ENCODE measurements at places on chromosomes 11 and 22. TPM values are rescaled to one million over a fixed set of nuclear protein-coding genes. Genes with fewer than 3 reads are reported as not detected.
A peak's percentile ranks its signal among the peaks of the same experiment; 100 is the strongest.

- DNase-seq = no peak
- H3K27ac ChIP-seq = peak overlapping the region; percentile 89
- H3K4me1 ChIP-seq = peaks cover 22% of the 10 kb centered on the region
- no peaks in the 10 kb centered on the region for H3K27me3 ChIP-seq
- H3K36me3 ChIP-seq = no peaks in the 10 kb centered on the region
Measured at GRCh38 chr22:46576556-46577367, 39.3 kb upstream of the CELSR1 start.

DNA sequence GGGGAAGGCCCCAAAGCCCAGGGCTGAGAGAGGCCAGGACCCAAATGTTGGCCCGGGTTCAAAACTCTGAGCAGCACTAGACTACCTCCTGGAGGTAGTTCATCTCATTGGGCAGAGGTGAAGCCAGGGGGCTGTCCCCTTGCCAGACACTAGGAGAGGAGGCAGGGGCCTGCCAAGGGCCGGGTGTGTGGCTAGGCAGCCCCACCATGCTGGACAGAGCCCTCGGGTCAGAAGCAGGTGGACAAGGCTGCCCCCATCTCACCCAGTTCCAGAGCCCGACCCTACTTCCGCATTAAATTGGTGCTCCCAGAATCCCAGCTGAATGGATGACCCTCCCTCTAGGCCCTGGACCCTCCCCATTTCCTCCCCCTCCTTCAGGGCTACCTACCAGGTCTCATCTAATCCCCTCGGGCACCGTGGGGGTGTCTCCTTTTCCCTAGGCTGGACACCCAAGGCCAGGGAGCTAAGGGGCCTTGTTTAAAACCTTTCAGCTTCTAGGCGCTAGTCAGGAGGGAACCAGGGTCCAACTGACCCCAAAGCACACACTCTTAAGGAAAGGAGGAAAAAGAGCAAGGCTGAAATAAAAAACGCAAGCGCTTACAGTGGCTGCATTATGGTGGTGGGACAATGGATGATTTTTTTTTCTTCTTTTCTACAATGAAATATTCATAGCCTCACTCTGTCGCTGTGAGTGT lies 72.1 kb upstream of the TCF20 start:
- H3K4me1 ChIP-seq = peaks cover 5% of the 10 kb centered on the region
- no peak for DNase-seq
- no peaks in the 10 kb centered on the region for H3K36me3 ChIP-seq

GRCh38 chr11:26820739-26821138 lies 98.9 kb upstream of the SLC5A12 start:
- no peak for DNase-seq
- H3K27me3 ChIP-seq = no peaks in the 10 kb centered on the region
- H3K4me1 ChIP-seq = no peaks in the 10 kb centered on the region
- H3K36me3 ChIP-seq = no peaks in the 10 kb centered on the region

DNA sequence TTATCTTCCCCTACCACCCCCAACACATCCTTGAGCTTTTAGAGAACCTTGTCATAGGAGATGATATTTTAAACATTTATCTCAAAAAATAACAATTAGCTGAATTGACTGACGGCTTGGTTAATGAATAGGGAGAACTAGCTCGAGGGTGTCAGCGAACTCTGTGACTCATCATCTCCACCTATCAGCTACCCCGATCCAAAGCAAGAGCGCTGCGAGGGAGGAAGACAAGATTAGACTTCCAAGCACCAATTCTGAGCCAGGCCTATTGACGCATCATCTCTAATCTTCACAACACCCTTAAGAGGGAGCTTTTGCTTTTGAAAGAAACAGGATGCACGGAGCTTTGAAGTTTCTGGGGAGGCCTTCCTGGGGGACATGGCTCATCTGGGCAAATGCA lies 51.0 kb upstream of the GALNT18 start:
- DNase-seq = no peak
- H3K36me3 ChIP-seq = no peaks in the 10 kb centered on the region
- no peak overlapping the region for H3K4me3 ChIP-seq
- H3K27ac ChIP-seq = no peak overlapping the region

DNA sequence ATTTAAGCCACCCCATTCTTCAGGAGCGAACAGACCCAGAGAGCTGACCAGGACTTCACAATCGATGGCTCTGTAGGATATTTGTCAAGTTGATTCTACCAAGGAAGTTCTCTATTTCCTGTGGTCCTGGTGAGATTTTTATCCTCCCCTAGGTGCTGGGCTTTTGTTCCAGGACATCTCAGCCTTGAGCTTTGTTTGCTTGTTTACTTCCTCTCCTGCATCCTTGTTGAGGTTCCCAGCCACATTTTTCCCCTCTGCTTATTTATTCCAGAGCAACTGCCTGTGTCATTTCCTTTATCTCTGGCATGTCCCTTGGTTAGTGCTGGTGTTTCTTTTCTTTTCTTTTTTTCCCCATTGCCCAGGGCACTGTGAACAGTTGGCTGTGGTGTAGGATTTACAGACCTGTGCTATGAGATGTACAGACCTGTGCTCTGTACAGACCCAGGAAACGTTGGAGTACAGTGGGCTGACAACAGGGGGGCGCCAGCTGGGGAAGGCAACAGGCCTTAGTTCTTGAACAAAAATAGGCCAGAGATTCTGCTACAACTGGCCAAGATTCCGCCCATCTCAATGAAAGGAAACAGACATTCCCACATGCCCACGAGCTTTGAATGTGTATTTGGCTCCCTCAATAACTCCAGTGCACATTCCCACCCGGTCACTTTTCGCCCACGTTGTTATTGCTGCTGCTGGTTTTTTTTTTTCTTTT lies 235.9 kb upstream of the DDI1 start:
- no peaks in the 10 kb centered on the region for H3K4me1 ChIP-seq
- H3K36me3 ChIP-seq = no peaks in the 10 kb centered on the region
- peak; percentile 27 for DNase-seq
- no peaks in the 10 kb centered on the region for H3K27me3 ChIP-seq
- no peak overlapping the region for H3K4me3 ChIP-seq

DNA sequence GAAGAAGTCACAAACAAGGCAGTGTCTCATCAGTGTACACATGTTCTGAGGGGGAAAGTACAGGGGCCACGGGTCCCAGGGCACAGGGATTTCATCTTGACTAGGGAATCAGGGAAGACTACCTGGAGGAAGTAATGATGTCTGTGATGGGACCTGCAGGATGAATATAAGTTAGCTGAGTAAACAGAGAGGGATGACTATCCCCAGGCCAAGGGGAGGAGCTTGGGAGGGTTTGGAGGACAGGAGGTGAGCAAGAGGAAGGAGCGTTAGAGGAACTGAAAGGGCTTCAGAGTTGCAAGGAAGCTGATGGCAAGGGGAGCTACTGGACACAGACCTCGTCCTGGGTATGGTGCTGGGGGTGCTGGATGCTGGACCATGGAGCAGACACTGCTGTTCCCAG lies 56.4 kb downstream of the TRAF6 start:
- H3K36me3 ChIP-seq = no peaks in the 10 kb centered on the region
- H3K27ac ChIP-seq = no peak overlapping the region
- H3K4me3 ChIP-seq = no peak overlapping the region
- no peaks in the 10 kb centered on the region for H3K27me3 ChIP-seq
- H3K4me1 ChIP-seq = peaks cover 32% of the 10 kb centered on the region
- DNase-seq = no peak

DNA sequence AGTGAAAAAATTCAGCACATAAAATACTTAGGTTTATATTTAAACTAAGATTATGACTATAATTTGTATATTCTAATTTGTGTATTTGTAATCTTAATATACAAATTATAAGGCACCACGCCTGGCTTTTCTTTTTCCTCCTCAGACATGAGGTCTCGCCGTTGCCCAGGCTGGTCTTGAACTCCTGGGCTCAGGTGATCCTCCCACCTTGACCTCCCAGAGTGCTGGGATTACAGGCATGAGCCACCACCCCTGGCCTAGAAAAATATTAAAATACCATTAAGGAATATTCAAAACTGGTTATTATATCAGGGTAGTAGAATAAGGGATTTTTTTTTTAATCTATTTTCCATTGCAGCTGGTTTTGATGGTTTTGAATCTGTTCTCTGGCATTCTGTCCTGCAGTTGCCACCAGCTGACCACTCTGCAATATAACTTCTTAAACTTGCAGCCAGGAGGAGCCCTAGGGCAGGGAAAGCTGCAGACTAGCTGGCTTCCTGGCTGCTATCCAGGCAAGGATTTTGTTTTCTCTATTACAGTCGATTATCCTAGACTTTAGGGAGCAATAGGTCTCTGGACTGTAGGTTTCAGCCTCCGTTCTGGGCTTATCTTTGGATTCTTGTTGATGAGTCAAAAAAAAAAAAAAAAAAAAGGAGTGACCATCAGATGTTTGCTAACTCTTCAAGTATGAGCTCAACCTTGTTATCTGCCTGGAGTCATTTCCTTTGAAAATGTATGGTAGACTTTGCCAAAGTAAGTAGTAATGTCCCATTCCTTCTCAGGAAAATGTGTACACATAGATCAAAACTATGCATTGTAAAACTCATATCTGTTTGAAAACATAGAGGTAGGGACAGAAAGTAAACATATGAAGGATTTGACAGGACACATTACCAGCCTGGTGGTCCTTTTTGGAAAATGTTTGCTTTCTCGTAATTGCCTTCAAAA lies 13.2 kb downstream of the POLA2 start:
- no peak overlapping the region for H3K4me3 ChIP-seq

GRCh38 chr11:86980086-86980796 lies 25.0 kb upstream of the FZD4 start:
- DNase-seq = no peak
- H3K27ac ChIP-seq = no peak overlapping the region
- H3K4me1 ChIP-seq = peaks cover 3% of the 10 kb centered on the region
- no peak overlapping the region for H3K4me3 ChIP-seq

DNA sequence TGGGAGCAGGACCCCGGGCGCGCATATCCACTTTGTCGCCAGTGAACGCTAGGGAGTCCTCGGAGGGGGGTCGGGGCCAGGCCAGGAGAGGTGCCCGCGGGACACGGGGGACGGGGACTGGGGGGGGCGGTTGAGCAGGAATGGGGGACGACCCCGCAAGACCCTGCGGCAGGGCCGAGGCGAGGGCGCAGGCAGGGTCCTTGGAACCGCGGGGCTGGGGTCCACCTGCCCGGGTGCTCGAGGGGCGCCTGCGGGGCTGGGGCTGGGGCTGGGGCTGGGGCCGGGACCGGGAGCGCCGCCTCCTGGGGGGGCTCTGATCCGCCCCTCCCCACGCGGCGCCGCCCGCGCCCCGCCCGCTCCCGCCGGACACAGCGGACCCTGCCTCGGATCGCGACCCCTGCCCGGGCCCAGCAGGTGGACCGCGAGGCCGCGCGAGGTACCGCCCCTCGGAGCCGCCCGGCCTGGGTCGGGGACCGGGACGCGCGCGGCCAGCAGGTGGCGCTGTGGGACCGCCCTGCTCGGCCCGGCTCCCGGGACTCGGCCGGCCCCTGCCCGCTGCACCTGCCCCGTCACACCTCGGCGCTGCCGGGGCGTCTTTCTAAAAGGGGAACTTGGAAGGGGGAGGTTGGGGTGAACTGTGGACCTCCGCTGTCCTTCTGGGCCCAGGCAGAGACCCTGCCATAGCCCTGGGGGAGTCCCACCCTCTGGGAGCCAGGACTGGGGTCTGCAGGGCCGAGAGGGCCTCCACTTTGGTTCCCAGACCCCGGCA lies 11.0 kb downstream of the CRELD2 start:
- H3K4me3 ChIP-seq = no peak overlapping the region
- H3K36me3 ChIP-seq = no peaks in the 10 kb centered on the region
- no peak for DNase-seq
- peaks cover 11% of the 10 kb centered on the region for H3K4me1 ChIP-seq
- no peak overlapping the region for H3K27ac ChIP-seq
- peaks cover 8% of the 10 kb centered on the region for H3K27me3 ChIP-seq

GRCh38 chr11:78525720-78526119 lies 48.9 kb downstream of the NARS2 start:
- H3K4me3 ChIP-seq = no peak overlapping the region
- DNase-seq = no peak
- H3K4me1 ChIP-seq = no peaks in the 10 kb centered on the region

- H3K27me3 ChIP-seq = peaks cover 68% of the 10 kb centered on the region
- H3K4me3 ChIP-seq = no peak overlapping the region
- no peaks in the 10 kb centered on the region for H3K4me1 ChIP-seq
Measured at GRCh38 chr22:45072322-45072903, 62.6 kb upstream of the PHF21B start.

- no peaks in the 10 kb centered on the region for H3K4me1 ChIP-seq
- no peak overlapping the region for H3K27ac ChIP-seq
- H3K4me3 ChIP-seq = no peak overlapping the region
- no peak for DNase-seq
Measured at GRCh38 chr22:42772647-42773046, 52.0 kb upstream of the A4GALT start.

- H3K36me3 ChIP-seq = no peaks in the 10 kb centered on the region
- no peak for DNase-seq
- H3K27ac ChIP-seq = no peak overlapping the region
- H3K4me3 ChIP-seq = no peak overlapping the region
- no peaks in the 10 kb centered on the region for H3K27me3 ChIP-seq
Measured at GRCh38 chr11:126162306-126163030, 49.0 kb downstream of the RPUSD4 start.

DNA sequence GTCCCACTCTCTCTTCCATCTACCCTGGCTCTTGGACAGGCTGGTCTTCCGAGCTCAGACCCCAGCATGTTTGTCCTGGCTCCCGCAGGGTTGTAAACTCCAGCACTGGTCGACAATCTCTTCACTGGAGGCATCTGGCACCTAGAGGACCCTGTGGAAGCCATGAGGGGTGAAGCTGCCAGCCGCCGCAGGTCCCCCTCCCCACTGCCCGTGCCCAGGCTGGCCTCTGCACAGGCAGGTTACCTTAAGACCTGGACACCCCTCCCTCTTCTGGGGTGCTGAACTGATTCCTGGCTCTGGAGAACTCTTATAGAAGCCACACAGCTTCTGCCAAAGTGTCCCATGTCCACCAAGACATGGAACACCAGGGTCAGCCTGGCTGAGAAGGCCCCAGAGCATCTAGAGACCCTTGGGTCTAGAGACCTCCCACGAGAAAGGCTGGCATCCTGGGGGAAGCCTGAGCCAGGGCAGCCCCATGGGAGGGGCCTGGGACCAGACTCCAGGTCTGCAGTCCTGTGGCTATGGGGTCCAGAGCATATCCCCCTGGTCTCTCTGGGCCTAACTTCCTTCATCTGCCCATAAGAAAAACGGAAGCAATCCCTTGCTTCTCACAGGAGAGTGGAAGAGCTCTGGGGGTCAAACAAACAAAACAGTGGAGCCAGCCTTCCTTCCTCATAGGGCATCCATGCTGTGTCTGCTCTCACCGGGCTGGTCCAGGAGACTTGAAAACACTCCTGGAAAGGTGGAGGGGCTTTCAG lies 30.6 kb downstream of the LMO1 start:
- H3K36me3 ChIP-seq = no peaks in the 10 kb centered on the region
- no peaks in the 10 kb centered on the region for H3K27me3 ChIP-seq
- DNase-seq = no peak
- H3K4me1 ChIP-seq = no peaks in the 10 kb centered on the region

- peak overlapping the region; percentile 40 for H3K27ac ChIP-seq
- no peak for DNase-seq
- no peaks in the 10 kb centered on the region for H3K27me3 ChIP-seq
- no peaks in the 10 kb centered on the region for H3K4me1 ChIP-seq
- no peak overlapping the region for H3K4me3 ChIP-seq
Measured at GRCh38 chr22:27842201-27842600, 40.6 kb upstream of the MN1 start.

Gene CENPM
- total RNA-seq = 1.9 TPM

Gene GLYATL1
- total RNA-seq = 0.73 TPM

Gene FAM227A
- total RNA-seq = 7.9 TPM

Gene GTSE1
- total RNA-seq = 0.48 TPM

Gene WNT11
- 7.0 TPM for total RNA-seq

Gene OR8K3
- not detected for total RNA-seq

Gene OR2D2
- total RNA-seq = 0.44 TPM

Gene LAYN
- total RNA-seq = 19.9 TPM

Gene CCDC116
- total RNA-seq = 0.33 TPM

Gene SLC5A1
- total RNA-seq = not detected
